ENCODE measurements at places on chromosomes 1 and 21. TPM values are rescaled to one million over a fixed set of nuclear protein-coding genes. Genes with fewer than 3 reads are reported as not detected.

DNA sequence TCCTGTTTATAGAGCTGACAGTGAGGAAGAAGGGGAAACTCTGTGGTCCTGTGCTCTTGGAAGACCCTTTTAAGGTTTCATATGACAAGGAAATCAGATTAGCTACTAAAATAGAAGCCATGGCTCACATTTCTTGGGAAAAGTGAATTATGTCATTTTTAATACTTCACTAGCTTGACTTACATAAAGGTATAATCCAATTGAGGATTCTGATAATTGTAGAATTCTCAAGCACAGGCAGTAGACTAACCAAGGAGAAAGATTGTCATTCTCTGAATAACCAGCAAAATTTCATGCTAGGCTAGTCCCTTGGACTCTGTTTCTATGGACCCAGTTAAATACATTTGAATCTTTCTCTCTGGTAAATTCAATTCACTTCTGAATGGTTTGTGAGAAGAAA lies 613.0 kb upstream of the BEND5 start:
- H3K4me3 ChIP-seq = no peak overlapping the region
- H3K36me3 ChIP-seq = no peaks in the 10 kb centered on the region
- no peaks in the 10 kb centered on the region for H3K4me1 ChIP-seq
- H3K27me3 ChIP-seq = no peaks in the 10 kb centered on the region
- H3K27ac ChIP-seq = no peak overlapping the region
- DNase-seq = no peak

Gene FAM72D
- 1.2 TPM for polyA plus RNA-seq

Gene ATP6V1G3
- polyA plus RNA-seq = not detected

Gene TLR5
- polyA plus RNA-seq = 0.25 TPM

DNA sequence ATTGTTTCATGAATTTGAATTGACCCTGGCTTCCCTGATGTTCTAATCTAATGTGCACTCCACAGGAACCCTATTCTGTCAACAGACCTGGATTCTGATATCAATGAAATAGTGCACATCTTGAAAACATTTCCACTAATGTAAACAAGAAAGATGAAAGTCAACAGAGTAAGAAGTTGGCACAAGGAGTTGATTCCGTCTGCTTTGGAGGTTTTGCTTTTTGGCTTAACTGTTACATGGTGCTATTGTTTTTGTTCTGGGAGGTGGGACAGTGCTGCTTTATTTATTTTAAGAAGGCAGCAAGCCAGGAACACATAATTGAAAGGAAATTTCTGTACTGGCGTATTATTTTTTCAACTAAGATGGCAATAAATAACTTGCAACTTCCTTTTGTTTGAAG lies 73.3 kb downstream of the LEPR start:
- H3K27ac ChIP-seq = no peak overlapping the region
- H3K27me3 ChIP-seq = no peaks in the 10 kb centered on the region
- H3K36me3 ChIP-seq = no peaks in the 10 kb centered on the region
- H3K4me3 ChIP-seq = no peak overlapping the region

Gene C1orf21
- polyA plus RNA-seq = 0.79 TPM

Gene SV2A
- 3.0 TPM for polyA plus RNA-seq

- no peak overlapping the region for H3K4me3 ChIP-seq
- no peaks in the 10 kb centered on the region for H3K4me1 ChIP-seq
- no peak overlapping the region for H3K27ac ChIP-seq
- no peaks in the 10 kb centered on the region for H3K36me3 ChIP-seq
- no peak for DNase-seq
These were observed 1153.5 kb upstream of the TMPRSS15 start for GRCh38 chr21:19557046-19557445.

Gene NHLH2
- not detected for polyA plus RNA-seq

- peaks cover 28% of the 10 kb centered on the region for H3K4me1 ChIP-seq
- H3K36me3 ChIP-seq = no peaks in the 10 kb centered on the region
- H3K27ac ChIP-seq = peak overlapping the region; percentile 39
- peak; percentile 89 for DNase-seq
- peak overlapping the region; percentile 14 for H3K4me3 ChIP-seq
These were observed 529 bp upstream of the PRMT2 start for GRCh38 chr21:46634966-46635323.

Gene HSF2BP
- 0.37 TPM for polyA plus RNA-seq

DNA sequence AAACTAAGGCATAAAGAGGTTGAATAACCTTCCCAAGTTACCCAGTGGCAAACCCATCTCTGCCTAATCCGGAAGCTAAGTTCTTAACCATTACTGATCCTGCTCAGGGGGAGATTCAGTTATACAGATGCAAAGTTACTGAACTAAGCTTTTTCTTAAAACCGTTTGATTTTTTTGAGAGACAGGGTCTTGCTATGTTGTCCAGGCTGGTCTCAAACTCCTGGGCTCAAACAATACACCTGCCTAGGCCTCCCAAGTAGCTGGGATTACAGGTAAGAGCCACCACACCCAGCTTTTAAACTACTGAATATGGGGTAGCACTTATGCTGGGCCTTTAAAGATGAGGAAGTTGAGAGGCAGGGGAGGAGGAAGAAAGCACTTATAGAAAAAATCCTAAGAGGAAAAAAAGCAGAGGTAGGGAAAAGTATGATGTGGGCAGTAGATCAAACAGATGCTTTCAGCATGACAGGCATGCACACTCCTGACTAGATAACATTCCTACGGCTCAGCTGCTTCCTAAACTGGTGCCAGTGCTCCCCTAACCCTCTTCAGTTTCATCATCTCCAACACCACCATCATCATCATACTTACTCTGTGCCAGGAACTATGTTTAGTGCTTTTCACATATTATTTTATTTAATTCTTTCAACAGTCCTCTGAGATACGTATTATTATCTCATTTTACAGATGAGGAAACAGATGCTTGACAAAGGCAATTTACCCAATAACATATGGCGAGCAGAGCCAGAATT lies 5.8 kb downstream of the PAFAH2 start:
- peaks cover 5% of the 10 kb centered on the region for H3K4me1 ChIP-seq
- no peaks in the 10 kb centered on the region for H3K27me3 ChIP-seq
- no peaks in the 10 kb centered on the region for H3K36me3 ChIP-seq
- no peak overlapping the region for H3K27ac ChIP-seq
